Epithelial cell of alveolus of lung (primary cell): ENCODE measurements at places on chromosomes 5 and 9. TPM values are rescaled to one million over a fixed set of nuclear protein-coding genes. Genes with fewer than 3 reads are reported as not detected.

The IFT74 gene
- 9.7 and 12.0 TPM in 2 replicates for total RNA-seq

The CCDC192 gene
- not detected in 2 replicates for total RNA-seq

The PCDHGA3 gene
- total RNA-seq, result 0.65 and 0.72 TPM in 2 replicates

The MTMR12 gene
- total RNA-seq, result 7.5 and 14.1 TPM in 2 replicates

The NR5A1 gene
- total RNA-seq, result not detected in 2 replicates

The RASGEF1C gene
- not detected in 2 replicates for total RNA-seq

The ANKRD31 gene
- total RNA-seq, result under 0.01 TPM in 2 replicates

The UNC5A gene
- under 0.01 and 0.32 TPM in 2 replicates for total RNA-seq

The PTPN3 gene
- 1.2 and 3.0 TPM in 2 replicates for total RNA-seq

The LHFPL2 gene
- total RNA-seq, result 20.6 and 52.0 TPM in 2 replicates

The SH3PXD2B gene
- total RNA-seq, result 30.8 and 33.9 TPM in 2 replicates
